Thoracic aorta (tissue), 2 donors: ENCODE measurements at places on chromosomes 6 and 20.

DNA sequence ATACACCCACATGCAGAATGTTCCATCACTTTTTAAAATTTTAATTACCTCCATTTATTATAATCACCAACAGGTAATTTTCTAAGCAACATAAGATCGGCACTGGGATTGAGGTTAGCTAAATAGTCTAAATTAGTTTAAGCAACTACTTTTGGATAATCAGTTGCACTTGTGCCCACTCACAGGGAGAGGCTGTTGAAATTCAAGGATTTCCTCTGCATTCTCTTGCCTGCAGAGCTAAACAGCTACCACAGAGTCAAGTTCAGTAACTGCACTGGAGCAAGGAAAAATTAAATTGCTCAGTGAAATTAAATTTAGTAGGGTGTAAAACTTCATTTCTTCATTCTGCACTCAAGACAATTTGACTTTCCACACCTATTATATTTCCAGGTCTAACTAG lies 120.7 kb upstream of the CCDC28A start:
- no peak overlapping the region for H3K27ac ChIP-seq
- H3K4me1 ChIP-seq: no peaks in the 10 kb centered on the region
- DNase-seq: no peak
- no peaks in the 10 kb centered on the region for H3K27me3 ChIP-seq
- no peaks in the 10 kb centered on the region for H3K36me3 ChIP-seq
- H3K4me3 ChIP-seq: no peak overlapping the region

DNA sequence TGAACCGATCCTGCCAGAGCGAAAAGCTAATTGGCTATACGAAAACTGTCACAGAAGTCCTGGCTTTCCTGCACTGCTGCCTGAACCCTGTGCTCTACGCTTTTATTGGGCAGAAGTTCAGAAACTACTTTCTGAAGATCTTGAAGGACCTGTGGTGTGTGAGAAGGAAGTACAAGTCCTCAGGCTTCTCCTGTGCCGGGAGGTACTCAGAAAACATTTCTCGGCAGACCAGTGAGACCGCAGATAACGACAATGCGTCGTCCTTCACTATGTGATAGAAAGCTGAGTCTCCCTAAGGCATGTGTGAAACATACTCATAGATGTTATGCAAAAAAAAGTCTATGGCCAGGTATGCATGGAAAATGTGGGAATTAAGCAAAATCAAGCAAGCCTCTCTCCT lies 14.2 kb downstream of the CCR6 start:
- H3K4me1 ChIP-seq: no peaks in the 10 kb centered on the region
- no peak overlapping the region for H3K4me3 ChIP-seq
- no peaks in the 10 kb centered on the region for H3K36me3 ChIP-seq
- no peak for DNase-seq
- no peak overlapping the region for H3K27ac ChIP-seq
- H3K27me3 ChIP-seq: no peaks in the 10 kb centered on the region

DNA sequence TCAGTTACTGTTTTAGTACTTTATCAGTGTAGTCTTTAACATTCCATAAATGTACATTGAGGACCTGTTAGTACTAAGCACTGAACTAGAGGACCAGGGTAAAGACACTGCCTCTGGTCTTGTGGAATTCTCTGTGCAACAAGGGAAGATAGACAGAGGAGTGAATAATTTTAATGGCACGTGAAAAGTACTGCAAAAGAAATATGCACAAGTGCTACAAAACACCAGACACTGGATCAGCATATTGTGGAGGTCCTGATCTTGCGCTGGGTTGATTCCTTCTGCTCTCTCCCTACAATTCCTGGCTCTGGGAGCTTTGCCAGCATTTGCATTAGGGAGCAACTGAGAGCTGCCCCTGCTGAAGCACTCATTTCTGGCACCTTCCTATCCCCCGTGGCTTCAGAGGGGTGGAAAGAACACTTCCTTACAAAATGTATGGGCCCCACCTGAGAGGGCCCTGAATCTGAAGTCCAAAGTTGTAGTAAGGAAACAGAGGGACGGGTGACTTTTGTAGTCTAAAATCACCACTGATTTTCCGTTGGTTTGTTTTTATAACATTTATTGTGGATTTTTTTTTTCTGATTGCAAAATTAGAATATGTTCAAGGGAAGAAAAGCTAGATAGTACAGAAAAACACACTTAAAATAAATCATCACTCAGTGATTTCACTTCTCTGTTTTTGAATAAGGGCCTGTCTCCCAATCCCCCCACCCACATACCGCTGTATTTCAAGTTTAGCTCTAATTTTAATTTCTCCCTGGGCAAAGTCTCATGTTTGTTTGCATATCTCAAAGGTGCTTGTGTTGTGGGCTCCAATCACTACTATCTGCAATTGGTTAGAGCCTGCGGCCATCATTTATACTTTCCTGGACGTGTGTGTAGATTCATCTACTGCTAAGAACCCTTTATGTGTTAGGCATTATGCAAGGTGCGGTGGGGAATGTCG lies 4.9 kb downstream of the PKIG start:
- peak overlapping the region; percentile 80 for H3K27ac ChIP-seq
- peaks cover 11% of the 10 kb centered on the region for H3K36me3 ChIP-seq
- no peak for DNase-seq
- no peaks in the 10 kb centered on the region for H3K27me3 ChIP-seq
- H3K4me3 ChIP-seq: peak overlapping the region; percentile 43

DNA sequence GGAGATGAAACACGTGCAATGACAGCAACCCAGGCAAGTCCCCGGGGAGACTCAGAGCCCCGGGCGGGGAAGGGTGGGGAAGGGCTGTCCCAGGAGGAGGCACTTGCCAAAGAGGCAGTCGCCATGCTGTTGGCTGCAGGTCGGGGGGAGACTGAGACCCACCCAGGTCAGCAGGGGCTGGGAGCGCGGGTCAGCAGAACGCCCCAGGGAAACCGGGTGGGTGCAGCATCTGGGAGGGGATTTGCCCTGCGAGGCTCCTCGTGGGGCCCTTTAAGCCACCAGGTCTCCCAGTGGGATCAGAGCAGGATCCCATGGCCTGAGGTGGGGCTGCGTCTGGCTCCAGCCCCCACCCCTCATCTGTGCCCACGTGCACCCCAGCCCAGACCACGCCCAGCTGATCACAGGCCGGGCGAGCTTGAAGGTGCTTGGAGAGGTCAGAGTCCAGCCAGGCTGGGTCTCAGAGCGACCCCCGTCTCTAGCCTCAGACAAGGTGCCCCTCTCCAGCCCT lies 65.5 kb downstream of the YTHDF1 start:
- no peaks in the 10 kb centered on the region for H3K36me3 ChIP-seq
- DNase-seq: no peak
- peaks cover 21% of the 10 kb centered on the region for H3K27me3 ChIP-seq
- peaks cover 11% of the 10 kb centered on the region for H3K4me1 ChIP-seq
- no peak overlapping the region for H3K27ac ChIP-seq
- no peak overlapping the region for H3K4me3 ChIP-seq

GRCh38 chr6:14224359-14225103 lies 107.0 kb downstream of the CD83 start:
- H3K27me3 ChIP-seq: no peaks in the 10 kb centered on the region
- H3K36me3 ChIP-seq: no peaks in the 10 kb centered on the region
- no peak overlapping the region for H3K4me3 ChIP-seq

DNA sequence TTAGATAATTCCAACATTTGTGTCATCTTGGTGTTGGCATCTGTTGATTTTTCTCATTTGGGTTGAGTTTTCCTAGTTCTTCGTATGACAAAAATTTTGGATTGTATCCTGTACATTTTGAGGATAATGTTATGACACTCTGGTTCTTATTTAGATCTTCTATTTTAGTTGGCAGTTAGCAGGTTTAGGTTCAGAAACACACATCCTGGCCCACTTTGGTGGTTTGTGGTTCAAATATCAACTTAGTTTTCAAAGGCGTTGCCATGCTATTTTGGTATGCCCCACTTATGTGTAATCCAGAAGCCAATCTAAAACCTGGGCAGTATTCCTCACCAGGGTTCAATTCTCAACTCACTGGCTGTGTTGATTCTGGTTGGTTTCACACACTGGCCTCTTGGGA lies 68.2 kb downstream of the NOX3 start:
- no peaks in the 10 kb centered on the region for H3K27me3 ChIP-seq
- no peaks in the 10 kb centered on the region for H3K36me3 ChIP-seq
- no peaks in the 10 kb centered on the region for H3K4me1 ChIP-seq
- no peak for DNase-seq
- H3K4me3 ChIP-seq: no peak overlapping the region

GRCh38 chr20:16902662-16903061 lies 154.5 kb downstream of the OTOR start:
- H3K36me3 ChIP-seq: no peaks in the 10 kb centered on the region
- H3K4me3 ChIP-seq: no peak overlapping the region
- no peak for DNase-seq
- no peaks in the 10 kb centered on the region for H3K4me1 ChIP-seq

GRCh38 chr6:139250296-139251044 lies 41.3 kb downstream of the TXLNB start:
- no peaks in the 10 kb centered on the region for H3K27me3 ChIP-seq
- no peak for DNase-seq
- peaks cover 22% of the 10 kb centered on the region for H3K4me1 ChIP-seq
- no peaks in the 10 kb centered on the region for H3K36me3 ChIP-seq

DNA sequence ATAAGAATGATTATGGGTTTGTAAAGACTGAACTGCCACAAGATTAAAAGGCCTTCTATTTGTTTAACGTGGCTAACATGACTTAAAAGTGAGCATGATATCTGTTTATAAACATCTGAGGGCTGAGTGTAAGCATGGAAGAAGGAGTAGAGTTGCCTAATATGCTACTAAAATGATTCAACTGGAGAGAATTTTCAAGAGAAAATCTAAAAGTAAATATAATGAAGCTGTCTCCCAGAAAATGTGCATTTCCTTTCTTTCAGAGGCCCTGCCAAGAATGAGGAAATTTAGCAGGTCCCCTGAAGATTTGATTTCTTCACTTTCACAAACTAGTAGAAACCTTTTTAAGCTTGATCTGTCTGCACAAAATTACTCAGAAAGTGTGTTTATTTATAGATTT lies 4.2 kb upstream of the EYA4 start:
- H3K36me3 ChIP-seq: no peaks in the 10 kb centered on the region
- H3K4me3 ChIP-seq: no peak overlapping the region
- no peaks in the 10 kb centered on the region for H3K27me3 ChIP-seq
- no peak overlapping the region for H3K27ac ChIP-seq
- DNase-seq: no peak
- peaks cover 14% of the 10 kb centered on the region for H3K4me1 ChIP-seq

GRCh38 chr6:137157601-137158000 lies 15.8 kb downstream of the IL22RA2 start:
- no peak overlapping the region for H3K4me3 ChIP-seq
- no peaks in the 10 kb centered on the region for H3K27me3 ChIP-seq
- no peaks in the 10 kb centered on the region for H3K4me1 ChIP-seq
- H3K36me3 ChIP-seq: no peaks in the 10 kb centered on the region
- H3K27ac ChIP-seq: no peak overlapping the region

DNA sequence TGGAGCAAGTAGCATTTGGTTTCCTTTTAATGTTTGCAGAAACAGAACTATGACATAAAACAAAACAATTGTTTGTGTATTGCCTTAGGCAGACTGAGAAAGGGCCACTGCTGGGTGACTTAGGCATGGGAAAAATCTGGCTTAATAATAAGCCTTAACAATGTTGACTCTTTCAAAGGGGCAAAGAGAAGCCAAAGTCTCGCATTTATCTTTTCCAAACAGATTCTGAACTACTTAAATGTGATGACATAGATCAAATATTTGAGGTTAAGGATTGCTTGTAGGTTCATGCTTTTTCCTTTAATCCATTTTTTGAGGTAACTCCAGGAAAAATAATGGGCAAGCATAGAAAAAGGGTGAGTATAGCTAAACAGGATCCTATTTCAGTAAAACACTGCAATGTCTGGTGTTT lies 39.6 kb downstream of the ADAT2 start:
- H3K36me3 ChIP-seq: no peaks in the 10 kb centered on the region
- H3K4me1 ChIP-seq: peaks cover 53% of the 10 kb centered on the region
- H3K27ac ChIP-seq: peak overlapping the region; percentile 59
- DNase-seq: no peak

- H3K4me3 ChIP-seq: peak overlapping the region; percentile 55
- peak overlapping the region; percentile 20 for H3K27ac ChIP-seq
Measured at GRCh38 chr6:137871831-137872454, 4.9 kb downstream of the TNFAIP3 start.

DNA sequence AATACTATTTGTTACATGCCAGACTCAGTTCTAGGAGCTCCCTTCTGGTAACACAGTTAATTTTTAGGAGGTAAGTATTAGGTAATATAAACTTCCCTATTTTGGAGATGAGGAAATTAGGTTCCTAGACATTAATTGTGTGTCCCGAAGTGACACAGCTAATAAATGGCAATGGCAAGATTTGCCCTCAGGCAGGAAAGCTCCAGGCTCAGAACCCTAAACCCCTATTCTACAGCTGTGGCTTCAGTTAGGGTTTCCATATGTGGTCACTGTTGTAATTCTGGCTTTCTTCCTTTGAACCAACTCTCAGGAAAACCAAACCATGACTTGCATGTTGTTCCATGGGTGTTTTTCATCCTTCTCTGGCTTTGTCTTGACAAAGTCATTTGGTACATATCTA lies 188.2 kb downstream of the PLCB1 start:
- no peaks in the 10 kb centered on the region for H3K27me3 ChIP-seq
- no peak for DNase-seq
- no peaks in the 10 kb centered on the region for H3K36me3 ChIP-seq
- H3K27ac ChIP-seq: no peak overlapping the region

DNA sequence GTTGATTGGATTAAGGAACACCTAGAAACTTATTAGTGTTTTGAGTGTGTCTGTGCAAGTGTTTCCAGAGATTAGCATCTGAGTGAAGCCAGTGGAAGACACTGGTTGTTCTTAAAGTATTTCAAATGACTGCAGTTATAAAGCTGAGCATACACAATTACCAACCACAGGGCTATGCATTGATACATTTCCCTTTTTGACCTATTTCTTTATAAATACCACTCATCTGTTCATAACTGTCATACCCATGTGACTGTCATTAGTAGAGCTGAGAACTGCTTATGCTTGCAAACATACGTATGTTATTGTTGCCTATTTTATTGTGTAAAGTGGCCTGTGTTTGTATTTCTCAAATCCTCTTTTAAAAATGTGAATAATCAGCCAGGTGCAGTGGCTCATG lies 15.3 kb upstream of the ZC3H12D start:
- H3K4me1 ChIP-seq: no peaks in the 10 kb centered on the region
- no peaks in the 10 kb centered on the region for H3K36me3 ChIP-seq
- DNase-seq: no peak

DNA sequence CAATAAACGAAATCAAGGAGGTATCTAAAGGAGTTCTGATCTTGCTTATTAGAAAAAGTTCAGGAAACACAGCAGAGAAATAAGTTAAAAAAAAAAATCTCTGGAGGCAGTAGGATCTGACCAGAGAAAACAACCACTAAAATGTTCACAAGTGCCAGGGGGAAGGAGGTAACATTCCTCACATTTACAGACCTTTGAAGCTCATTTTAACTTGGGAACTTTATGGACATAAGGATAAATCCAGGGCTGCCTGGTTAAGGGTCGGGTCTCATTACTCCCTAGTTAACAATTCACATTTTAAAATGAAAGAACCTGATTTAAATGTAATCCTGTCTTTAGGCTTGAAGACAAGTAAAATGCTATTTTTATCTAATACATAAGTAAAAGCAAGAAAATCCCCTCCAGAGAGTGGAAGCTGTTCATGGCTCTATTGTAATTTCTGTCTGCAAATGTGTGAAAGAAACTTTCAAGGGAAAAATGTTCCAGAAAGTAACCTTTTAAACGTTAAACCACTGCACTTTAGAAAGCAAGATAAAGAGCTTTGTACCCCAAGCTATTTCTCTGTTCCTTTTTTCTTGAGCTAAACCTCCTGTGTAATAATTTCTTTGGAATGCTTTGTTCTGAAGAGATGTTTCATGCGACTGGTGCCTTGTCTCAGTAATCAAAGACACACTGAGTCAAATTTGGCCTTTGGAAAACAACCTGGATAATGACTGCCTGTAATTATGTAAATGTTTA lies 38.2 kb downstream of the MYLIP start:
- H3K27me3 ChIP-seq: no peaks in the 10 kb centered on the region
- no peak overlapping the region for H3K4me3 ChIP-seq
- no peaks in the 10 kb centered on the region for H3K4me1 ChIP-seq
- no peak overlapping the region for H3K27ac ChIP-seq
- H3K36me3 ChIP-seq: no peaks in the 10 kb centered on the region
- no peak for DNase-seq
